GM23248 (cell line): ENCODE measurements at places on chromosomes 16 and 17.

DNA sequence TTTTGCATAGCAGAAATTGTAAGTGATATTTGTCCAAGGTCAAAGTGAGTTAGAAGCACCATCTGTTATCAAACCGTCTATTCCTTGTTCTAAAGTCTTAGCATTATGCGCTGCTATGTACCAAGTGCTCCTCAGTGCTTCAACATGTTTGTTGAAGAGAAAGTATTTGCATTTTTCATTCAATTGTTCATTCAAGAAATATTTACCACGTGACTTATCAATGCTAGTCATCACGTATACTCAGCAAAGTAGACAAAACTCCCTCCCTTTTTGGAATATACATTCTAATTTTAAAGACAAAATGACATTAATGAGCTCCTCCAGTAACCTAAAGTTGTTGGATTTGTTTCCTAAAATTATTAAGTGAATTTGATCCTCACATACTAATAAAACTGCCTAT, 388.0 kb upstream of the CDH8 start:
- no peak overlapping the region for H3K27ac ChIP-seq
- no peaks in the 10 kb centered on the region for H3K36me3 ChIP-seq
- no peaks in the 10 kb centered on the region for H3K27me3 ChIP-seq
- DNase-seq: no peak

DNA sequence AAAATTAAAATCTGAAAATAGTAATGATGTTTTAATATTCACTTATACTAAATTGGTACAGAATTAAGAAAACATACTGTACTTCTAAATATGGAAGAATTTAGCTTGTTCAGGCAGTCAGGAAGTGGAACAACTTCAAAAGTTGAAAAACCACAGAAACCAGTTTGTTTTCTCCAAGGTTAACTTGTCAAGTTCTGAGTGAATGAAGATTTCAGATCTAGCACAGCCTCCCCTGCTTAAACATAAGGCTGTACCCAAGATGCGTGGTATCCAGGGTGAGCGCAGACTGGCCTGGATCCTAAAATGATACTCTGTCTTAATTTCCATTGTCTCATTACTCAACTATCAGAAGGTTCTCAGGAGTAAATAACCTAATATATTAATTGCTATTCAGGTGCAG, 730.7 kb upstream of the KIF2B start:
- DNase-seq: no peak
- H3K36me3 ChIP-seq: no peaks in the 10 kb centered on the region
- H3K27ac ChIP-seq: no peak overlapping the region
- H3K4me3 ChIP-seq: no peak overlapping the region
- no peaks in the 10 kb centered on the region for H3K27me3 ChIP-seq
- no peaks in the 10 kb centered on the region for H3K4me1 ChIP-seq

DNA sequence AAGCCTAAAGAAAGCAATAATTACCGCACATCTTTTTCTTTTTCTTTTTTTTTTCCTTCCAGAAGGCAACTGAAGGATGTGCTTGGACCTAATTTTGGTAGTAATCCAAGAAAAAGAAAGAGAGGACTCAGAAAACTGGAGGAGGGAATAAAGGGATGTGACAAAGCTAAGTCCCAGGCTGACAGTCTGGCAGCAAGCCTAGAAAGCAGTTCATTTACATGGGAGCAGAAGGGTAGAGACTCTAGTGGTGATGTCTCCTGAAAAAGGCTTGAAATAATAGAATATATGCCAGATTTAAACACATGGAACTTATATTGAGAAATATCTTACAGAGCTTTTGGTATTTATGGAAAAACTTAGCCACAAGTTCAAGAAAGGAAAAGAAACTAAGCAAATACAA, 101.0 kb upstream of the SHISA6 start:
- H3K27ac ChIP-seq: no peak overlapping the region
- DNase-seq: no peak
- H3K4me3 ChIP-seq: no peak overlapping the region
- H3K27me3 ChIP-seq: no peaks in the 10 kb centered on the region
- no peaks in the 10 kb centered on the region for H3K36me3 ChIP-seq

GRCh38 chr17:78535273-78536197, 41.7 kb downstream of the DNAH17 start:
- H3K4me3 ChIP-seq: no peak overlapping the region
- no peak overlapping the region for H3K27ac ChIP-seq
- no peaks in the 10 kb centered on the region for H3K4me1 ChIP-seq
- H3K36me3 ChIP-seq: no peaks in the 10 kb centered on the region
- H3K27me3 ChIP-seq: no peaks in the 10 kb centered on the region

DNA sequence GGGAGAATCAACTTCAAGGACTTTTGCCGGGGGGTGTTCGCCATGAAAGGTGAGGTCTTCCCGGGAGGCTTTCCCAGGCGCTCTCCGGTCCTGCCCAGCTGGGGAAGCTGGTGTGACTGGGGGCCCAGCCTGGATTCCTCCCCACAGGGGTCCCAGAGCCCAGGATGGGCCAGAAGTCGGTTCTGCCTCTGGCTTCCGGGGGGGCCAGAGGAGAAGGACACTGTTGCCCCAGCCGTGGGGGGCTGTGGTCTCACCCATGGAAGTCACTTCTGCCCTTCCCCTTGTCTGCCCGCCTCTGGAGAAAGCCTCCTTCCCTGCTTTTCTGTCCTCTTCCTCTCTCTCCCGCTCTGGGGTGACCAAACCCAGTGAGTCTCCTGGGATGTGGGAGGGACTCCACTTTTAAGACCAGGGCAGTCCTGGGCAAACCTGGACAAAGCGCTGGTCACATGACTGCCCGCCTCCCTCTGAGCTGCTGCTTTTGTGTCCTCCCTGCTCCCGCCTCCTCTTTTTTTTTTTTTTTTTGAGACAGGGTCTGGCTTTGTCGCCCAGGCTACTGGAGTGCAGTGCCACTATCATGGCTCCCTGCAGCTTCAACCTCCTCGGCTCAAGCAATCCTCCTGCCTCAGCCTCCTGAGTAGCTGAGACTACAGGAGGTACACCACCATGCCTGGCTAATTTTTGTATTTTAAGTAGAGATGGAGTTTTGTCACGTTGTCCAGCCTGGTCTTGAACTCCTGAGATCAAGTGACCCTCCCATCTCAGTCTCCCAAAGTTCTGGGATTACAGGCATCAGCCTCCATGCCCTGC, 40.6 kb downstream of the RAB11FIP4 start:
- H3K4me1 ChIP-seq: no peaks in the 10 kb centered on the region
- no peak for DNase-seq
- peaks cover 28% of the 10 kb centered on the region for H3K27me3 ChIP-seq
- no peaks in the 10 kb centered on the region for H3K36me3 ChIP-seq

GRCh38 chr17:3738562-3739295, 15.0 kb downstream of the HASPIN start:
- H3K27me3 ChIP-seq: no peaks in the 10 kb centered on the region
- no peak overlapping the region for H3K27ac ChIP-seq
- peak overlapping the region; percentile 44; the same call in 1 of the 2 replicates for H3K4me3 ChIP-seq
- H3K4me1 ChIP-seq: no peaks in the 10 kb centered on the region
- peak; percentile 31 for DNase-seq

DNA sequence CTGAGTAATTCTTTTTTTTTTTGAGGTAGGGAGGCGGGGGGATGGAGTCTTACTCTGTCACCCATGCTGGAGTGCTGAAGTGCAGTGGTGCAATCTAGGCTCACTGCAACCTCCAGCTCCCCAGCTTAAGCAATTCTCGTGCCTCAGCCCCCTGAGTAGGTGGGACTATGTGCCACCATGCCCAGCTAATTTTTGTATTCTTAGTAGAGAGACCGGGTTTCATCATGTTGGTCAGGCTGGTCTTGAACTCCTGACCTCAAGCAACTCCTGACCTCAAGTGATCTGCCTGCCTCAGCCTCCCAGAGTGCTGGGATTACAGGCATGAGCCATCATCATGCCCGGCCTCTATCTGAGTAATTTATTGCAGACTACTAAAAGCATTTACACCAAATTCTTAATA, 19.4 kb downstream of the KPNB1 start:
- DNase-seq: no peak
- no peaks in the 10 kb centered on the region for H3K27me3 ChIP-seq
